ENCODE measurements at places on chromosomes 12 and 14.
A peak's percentile ranks its signal among the peaks of the same experiment; 100 is the strongest.

DNA sequence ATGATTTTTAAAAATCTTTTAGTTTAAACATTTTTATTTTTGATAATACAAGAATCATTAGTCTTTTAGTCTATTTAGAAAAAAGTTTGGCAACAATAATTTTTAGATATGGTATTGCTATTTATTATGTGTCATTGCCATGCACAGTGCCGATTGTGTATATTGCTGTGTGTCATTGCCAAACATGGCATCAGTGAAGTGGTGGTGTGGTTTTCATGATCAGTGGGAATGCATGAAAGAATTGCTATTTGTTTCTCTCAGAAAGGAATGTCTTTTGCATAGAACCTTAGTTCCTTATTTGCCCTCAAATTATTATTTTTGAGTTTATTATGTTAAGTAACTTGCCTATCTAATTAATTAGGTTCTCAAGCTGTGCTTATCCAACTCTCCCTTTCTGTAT is 397.5 kb upstream of the PDE3A start:
- no peak for DNase-seq

GRCh38 chr12:127060933-127061332 is 1206.0 kb upstream of the TMEM132C start:
- DNase-seq = no peak

DNA sequence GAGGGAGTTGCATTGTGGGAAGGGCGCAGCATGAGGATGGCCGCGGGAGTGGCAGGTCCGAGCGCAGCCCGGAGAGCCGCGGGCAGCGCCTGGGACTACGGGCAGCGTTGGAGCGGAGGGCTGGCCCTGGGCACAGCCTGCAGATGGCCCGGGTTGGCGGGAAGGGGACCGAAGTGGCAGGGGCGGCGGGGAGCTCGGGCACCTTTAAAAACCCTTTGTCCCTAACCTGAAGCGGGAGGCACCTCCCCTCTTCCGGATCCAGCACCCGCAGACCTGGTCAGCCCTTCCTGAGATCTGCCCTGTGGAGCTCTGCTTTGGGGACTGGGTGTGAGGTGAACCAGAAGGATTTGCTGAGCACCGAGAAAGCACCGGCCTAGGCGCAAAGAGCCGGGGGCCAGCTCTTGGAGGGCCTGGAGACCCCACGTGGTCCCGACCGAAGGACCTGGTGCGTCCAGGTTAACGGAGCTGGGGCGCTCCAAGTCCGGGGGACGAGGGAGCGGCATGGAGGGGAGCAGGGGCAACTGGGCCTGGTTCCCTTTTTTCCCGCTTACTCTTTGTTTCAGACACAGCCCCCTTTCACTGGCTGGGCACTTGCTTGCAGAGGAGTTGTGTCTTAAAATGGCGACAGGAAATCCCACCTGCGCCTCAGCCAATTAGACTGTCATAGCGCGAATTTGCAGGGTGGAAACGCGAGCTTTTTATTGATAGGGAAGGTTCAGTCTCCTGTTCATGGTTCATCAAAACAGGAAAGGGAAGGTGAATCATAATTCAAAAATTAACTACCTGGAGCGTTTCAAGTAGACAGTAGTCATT is 792 bp upstream of the SLC38A1 start:
- no peak for DNase-seq

DNA sequence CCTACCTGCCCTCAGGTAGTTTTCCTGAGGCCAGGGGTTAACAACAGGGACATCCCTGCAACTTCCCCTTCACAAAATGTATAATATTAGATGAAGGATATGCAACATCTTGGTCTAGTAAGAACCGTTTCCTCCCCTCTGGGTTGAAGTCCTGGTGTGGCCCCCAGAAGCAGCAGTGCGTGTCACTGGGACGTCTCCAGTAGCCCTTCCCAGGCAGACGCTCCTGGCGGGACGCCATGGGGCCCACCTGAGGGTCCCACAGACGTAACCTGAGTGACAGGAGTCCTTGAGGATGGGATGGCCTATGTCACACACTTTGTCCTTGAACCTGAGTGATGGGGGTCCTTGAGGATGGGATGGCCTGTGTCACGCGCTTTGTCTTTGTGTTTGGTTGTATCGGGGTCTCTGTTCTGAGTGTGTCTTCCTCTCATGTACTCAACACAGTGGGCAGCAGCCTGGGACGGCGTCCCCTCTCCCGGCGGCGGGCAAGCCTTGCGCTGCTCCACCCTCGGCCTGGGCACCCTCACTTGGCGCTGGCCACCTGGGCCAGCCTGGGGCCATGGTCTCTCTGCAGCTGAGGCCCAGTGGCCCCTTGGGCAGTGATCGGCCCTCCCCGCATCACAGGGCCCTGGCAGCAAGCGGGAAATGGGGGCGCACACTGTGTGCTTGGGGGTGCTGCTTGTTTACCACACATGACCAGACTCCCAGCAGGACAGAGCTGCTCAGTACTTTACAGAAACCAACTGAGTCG is 14.3 kb upstream of the AMN start:
- DNase-seq = no peak

DNA sequence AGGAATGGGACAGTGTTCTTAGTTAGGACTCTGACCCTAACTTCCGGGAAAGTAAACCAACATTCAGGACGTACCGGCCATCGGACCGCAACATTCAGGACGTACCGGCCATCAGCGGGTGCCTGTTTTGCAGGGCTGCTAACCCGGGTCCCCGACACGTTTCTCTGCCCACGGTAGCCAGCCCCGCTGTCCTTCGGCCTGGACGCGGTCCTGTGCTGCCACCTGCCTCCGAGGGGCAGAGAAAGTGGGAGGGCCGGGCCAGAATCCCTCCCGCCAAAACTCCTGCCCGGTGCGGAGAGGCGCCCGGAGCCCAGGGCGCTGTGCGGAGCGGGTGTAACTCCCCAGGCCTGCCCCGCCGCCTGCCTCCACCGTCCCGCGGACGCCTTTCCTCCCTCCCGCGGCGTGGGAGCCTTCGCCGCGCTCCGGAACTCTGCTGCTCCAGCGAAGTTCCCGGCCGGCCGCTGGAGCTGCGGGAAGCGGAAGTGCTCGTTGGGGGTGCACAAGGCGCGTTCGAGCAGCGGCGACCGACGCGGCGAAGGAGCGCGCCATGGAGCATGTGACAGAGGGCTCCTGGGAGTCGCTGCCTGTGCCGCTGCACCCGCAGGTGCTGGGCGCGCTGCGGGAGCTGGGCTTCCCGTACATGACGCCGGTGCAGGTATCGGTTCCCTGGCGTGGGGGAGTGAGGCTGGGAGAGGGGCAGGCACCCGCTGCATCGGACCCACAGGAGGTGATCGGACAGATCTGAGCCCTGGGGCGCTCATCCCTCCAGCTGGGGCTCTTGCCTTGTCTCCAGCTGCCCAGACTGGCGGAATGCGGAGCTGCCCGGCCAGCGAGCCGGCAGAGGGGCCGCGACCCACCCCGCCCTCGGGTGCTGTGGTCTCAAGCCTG is at the start of gene DDX55:
Gene DDX55 (plus strand): TSS at position 498 of the 888 bp plus-strand sequence. CDS start 50 bp downstream, at position 548.
- DNase-seq = peak; percentile 64

GRCh38 chr12:53842686-53843085 is 90.9 kb upstream of the CISTR start:
- DNase-seq = no peak

DNA sequence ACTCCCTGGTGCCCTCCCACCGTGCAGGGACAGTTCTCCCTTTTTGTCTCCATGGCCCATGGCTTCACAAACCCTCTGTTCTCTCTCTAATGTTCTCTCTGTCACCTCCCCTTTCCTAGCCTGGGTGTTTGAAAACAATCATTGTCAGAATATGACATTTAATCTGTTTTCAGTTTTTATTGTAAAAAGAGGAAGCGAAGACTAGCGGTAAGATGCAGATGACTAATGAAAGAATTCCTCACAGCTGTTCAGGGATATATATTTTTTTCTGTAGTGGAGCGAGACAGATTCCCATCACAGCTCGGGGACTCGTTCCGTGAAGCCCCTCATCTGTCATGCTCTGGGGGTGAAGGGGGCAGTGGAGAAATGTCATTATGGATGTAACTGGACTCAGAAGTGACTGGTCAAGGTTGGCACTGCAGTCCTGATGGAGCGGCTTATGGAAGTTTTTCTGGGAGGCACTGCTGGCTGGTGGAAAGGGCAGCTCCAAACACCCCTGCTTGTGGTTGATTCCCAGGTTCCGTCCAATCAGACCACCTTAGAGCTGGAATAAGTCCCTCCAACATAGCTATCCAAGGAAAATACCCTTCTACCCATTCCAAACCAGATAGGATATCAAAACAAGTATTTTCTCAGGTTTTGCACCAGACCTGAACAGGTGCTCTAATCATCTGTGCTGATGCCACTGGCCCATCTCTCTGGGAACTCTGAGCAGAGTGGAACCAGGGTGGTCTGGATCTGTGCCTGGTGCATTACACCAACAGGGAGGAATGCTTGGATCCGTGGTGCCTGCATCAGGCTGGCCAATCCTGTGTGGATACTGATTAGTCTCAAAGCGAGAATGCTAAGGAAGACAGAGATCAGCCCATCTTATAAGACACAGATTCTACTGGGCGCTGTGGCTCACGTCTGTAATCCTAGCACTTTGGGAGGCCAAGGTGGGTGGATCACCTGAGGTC is 84.7 kb downstream of the GPATCH2L start:
- DNase-seq = no peak

DNA sequence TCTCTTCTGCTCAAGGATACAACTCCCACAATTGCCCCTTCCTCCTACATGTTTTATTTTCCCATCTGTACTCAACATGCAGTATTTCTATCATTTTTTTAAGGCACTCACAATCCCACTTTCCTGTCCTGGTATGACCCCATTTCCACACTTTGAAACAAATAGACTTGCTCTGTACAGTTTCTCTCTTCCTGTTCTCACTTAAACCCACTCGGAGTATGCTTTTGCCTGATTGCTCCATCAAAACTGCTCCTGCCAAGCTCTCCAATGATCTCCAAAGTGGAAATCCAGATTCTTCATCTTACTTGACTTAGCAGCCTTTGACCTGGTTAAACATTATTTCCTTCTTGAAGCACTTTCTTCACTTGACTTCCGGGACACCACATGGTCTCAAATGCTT is 384.5 kb downstream of the SEC23A start:
- DNase-seq = no peak

DNA sequence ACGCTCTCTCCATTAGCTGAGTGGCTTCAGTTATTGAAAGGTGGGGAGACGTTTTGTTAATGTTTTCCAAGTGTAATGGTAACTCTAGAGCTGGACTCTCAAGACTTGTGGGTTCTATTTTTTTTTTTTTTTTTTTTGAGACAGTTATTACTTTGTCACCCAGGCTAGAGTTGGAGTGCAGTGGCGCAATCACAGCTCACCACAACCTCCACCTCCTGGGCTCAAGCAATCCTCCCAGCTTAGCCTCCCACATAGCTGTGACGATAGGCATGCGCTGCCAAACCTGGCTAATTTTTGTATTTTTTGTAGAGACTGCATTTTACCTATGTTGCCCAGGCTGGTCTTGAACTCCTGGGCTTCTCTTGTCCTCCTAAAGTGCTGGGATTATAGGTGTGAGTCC is 26.2 kb downstream of the ATF1 start:
- no peak for DNase-seq

DNA sequence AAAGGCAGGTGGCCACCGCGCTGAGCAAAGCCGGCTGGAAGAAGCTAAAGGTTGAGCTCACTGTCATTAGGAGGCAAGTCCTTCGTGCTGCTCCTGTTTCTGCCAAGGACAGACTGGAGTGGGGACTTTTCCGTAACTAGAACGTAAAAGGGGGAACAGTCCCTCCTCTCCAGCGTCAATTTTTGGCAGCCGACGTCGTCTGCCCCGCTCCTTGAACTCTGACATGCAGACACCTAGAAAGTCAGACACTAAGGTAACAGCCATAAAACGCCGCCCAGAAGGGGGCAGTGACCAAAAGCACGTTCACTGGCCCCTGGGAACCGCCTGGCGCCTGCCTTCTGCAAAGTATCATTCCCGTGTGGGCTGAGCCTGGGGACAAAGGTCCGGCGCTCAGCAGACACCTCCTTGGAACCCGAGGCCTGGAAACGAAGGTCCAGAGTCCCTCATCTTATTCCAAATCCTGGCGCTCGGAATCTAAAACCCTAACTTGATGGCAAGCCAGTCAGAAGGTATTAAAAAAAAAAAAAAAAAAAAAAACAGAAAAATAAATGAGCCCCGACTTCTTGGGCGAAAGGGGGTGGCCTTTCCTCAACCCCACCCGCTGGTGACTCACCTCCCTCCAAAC is 1.1 kb upstream of the LRP1 start:
- peak; percentile 68 for DNase-seq

DNA sequence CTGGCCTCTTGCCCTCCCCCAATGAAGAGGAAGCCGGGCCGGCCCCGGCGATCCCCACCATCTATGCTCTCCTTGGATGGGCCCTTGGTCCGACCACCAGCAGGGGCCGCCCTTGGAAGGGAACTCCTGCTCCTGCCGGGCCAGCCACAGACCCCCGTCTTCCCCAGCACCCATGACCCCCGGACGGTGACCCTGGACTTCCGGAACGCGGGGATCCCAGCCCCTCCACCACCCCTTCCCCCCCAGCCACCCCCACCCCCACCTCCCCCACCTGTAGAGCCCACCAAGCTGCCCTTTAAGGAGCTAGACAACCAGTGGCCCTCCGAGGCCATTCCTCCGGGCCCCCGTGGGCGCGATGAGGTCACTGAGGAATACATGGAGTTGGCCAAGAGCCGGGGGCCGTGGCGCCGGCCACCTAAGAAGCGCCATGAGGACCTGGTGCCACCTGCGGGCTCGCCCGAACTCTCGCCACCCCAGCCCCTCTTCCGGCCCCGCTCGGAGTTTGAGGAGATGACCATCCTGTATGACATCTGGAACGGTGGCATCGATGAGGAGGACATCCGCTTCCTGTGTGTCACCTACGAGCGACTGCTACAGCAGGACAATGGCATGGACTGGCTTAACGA is 19.4 kb downstream of the SETD1B start:
- DNase-seq = no peak

GRCh38 chr14:97179573-97179972 is 382.4 kb downstream of the VRK1 start:
- DNase-seq = no peak

- no peak for DNase-seq
These were observed 608.4 kb downstream of the LRFN5 start for GRCh38 chr14:42214981-42215491.

DNA sequence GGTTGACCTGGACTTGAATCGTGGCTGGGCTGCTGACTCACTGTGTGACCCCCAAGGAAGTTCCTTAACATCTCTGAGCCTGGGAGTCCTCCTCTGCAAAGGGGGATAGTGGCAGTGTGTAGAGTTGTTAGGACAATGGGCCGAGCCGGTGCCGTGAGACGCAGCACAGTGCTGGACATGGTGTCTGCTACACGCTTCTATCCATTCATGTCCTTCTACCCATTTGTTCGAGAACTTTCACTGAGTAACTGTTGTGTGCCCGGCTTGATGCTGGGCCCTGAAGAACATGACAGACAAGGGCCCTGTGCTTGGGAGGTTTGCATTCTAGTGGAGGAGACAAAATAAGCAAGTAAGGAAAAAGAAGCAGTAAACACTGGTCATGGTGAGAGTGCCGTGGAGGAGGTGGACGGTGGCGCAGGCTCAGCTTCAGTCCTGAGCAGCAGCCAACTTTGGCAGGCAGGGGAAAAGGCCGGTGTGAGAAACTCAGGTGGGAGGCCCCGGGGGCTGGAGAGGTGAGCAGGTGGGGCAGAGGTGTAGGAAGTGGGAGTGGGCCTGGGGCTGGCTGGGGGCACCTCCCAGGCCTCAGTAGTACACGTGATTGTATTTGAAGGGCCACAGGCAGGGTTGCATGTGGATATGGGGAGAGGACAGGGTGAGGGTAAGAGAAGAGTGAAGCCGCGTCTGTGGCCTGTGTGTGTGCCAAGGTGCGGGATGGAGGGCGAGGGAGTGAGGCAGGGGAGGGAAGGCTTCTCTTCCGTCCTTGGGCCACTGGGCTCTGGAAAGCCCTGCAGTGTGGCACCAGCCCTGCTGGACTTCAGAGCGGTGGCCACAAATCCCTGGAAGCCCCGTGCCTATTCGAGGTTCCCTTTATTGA is 13.8 kb downstream of the VASH1 start:
- no peak for DNase-seq

GRCh38 chr12:113190761-113191160 is 5.2 kb downstream of the RITA1 start:
- peak; percentile 66 for DNase-seq
